Stimulated activated CD8-positive, alpha-beta memory T cell treated with anti-CD3 and anti-CD28 coated beads, Interleukin-4, amount 100 ng/mL, for 24 hours (primary cell): ENCODE measurements at places on chromosomes 16 and 17.

GRCh38 chr17:59371416-59372100 lies 40.1 kb downstream of the YPEL2 start:
- DNase-seq: no peak

GRCh38 chr16:14196011-14196410 lies 124.9 kb downstream of the MRTFB start:
- no peak for DNase-seq

DNA sequence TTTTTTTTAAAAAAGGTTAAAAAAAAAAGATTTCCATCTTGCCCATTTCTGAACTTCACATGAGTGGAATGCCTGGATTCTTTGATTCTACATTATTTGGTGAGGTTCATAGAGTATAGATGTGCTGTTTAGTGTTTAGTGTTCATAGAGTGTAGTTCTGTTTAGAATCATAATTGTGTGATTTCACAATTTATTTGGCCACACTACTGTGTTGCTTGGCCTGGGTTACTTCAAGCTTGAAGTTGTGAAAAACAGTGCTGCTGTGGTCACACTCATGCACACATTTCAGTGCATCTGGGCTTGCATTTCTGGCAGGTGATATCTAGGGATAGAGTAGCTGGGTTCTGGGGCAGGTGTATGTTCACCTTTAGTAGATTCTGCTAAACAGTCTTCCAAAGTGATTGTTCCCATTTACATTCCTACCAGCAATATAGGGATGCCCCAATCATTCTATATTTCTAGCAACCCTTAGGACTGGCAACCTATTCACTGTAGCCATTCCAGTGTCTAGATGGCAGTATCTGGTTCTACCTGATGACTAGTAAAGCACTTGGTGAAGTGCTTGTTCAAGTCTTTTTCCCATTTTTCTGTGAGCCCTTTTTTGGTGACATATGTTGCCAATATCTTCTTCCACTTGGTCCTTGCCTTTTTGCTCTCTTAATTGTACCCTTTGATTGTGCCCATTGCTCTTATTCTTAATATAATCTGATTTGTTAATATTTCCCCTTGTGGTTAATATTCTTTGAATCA lies 50.6 kb upstream of the RBFOX3 start:
- no peak for DNase-seq

GRCh38 chr17:50237901-50238300 lies 36.4 kb upstream of the TMEM92 start:
- no peak for DNase-seq

GRCh38 chr16:66728117-66728787 lies 23.2 kb downstream of the DYNC1LI2 start:
- no peak for DNase-seq

DNA sequence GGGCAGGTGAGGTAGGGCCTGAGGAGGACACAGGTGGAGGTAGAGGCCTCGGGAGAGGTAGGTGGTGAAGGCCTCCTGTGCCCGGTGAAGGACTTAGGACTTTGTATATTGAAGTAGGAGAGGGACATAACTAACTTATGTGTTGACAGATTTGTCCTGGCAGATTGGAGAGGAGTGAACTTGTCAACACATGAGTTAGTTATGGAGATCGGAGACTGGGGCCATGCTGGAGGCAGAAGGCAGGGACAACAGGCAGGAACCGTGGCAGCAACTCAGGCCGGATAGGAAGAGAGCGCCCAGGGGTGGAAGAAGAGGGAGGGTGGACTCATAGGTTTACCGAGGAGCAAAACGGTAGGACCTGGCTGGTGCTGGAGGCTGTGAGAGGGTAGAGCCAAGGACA lies 18.4 kb downstream of the GLP2R start:
- DNase-seq: no peak
